ENCODE measurements at places on chromosomes 2 and 18. TPM values are rescaled to one million over a fixed set of nuclear protein-coding genes. Genes with fewer than 3 reads are reported as not detected.

DNA sequence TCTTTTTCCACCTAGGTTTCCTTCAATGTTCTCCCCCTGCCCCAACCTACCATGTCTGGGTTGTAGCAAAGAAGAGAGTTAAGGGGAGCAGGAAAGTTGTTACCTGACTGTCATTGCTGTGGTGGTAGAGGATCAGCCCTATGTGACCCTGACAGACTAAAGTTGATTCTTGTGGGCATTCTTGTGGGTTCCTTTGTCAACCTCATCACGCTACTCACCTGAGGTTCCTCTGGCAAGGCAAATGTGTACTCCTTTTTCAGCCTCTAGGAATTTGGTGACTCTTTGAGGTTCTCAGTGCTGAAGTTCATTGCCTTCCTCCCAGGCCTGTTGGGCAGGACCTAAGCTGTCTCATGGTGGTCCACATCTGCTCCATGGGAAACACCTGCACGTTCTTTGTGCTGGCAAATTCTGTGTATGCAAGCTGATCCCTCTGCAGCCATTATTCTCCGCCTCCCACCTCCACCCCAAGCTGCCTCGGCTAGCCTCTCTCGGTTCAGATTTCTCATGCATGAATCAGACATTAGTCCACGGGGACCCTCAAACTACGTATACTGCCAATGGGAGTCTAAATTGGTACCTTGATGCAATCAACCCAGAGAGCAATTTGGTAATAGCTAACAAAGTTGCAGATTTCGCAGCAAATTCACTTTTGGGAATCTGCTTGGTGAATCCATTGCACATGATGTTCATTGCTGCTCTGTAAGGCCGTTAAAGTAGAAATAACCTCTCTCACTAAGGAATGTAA lies 1.5 kb upstream of the GMCL1 start:
- no peak for DNase-seq

DNA sequence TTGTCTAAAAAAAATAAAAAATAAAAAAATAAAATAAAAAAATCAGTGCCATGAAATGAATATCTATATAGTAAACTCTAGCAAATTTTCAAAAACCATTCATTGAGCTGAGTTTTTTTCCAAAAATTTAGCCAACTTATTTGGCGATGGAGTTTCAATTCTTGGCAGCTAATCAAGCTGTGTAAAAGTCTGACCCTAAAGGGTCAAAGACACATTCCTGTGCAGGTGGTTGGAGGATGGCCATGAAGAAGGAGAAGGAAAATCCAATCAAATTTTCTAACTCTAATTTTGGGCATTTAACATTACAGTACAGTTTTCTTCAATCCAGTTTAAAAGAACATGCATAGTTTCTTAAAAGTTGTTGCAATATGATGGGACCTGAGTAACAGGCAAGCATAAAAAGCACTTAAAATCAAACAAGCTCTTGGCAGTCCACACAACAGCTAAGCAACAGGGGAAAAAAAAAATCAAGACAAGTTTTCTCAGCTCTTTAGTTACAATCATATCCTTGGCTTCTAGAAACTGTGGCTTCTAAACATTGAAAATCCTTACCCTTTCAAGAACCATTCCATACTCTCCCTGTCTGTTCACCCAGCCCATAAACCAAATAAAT lies 54.5 kb downstream of the ACVR1 start:
- DNase-seq, result no peak

DNA sequence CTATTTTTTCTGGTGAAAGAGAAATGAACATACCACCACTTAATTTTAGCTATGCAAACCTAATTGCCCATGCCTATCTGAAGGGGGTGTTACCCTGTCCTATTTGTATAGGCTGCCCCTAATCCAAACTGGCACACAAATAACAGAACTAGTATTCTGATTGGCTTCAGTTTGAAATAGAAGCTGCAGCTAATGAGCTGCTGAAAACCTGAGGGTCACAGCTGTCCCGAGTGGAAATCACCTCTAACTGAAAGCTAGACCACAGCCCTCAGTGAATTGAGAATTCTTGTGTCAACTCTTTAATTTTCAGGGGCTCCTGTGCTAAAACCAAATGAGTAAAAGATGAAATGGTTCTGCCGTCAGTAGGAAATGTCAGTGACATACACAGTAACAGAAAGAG lies 28.7 kb downstream of the CCDC141 start:
- no peak for DNase-seq

DNA sequence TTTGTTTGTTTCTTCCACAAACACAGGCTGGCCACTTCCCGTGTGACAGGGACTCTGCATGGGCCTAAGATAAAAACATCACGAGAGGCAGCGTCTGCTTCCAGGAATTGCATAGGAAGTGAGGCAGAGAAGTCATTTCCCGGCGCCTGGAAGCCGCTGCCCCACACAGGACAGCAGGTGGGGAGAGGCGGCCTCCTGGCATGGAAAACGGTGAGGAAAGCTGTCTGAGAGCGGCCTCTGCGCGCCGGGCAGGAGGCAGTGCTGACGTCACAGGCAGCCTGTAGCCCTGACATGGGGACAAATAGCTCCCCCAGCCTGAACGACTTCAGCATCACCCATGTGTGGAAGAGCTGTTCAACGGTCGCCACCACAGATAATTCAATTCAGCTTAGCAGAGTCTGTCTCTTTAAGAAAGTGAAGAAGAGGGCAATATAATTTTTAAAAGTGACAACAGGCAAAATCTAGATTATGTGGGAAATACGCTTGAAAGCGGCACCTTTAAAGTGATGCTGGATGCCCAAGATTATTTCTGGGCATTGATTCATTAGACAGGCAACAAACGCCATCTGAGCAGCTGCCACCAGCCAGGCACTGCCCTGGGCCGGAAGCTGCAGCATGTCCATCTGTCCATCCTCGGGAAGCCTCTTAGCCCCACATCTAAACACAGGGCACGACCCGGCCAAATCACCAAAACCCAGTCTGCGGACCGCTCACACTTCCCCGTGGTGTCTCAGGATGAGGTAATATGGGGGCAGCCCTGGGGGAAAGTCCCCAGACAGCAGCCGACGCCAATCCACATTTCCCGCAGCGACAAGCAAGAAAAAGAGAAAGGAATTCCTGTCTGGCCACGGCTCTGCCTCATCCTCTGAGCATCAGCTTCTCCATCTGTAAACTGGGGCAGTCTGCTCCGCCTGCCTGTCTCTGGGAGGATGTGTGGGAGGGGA lies 138.9 kb downstream of the PXDN start:
- DNase-seq, result no peak

DNA sequence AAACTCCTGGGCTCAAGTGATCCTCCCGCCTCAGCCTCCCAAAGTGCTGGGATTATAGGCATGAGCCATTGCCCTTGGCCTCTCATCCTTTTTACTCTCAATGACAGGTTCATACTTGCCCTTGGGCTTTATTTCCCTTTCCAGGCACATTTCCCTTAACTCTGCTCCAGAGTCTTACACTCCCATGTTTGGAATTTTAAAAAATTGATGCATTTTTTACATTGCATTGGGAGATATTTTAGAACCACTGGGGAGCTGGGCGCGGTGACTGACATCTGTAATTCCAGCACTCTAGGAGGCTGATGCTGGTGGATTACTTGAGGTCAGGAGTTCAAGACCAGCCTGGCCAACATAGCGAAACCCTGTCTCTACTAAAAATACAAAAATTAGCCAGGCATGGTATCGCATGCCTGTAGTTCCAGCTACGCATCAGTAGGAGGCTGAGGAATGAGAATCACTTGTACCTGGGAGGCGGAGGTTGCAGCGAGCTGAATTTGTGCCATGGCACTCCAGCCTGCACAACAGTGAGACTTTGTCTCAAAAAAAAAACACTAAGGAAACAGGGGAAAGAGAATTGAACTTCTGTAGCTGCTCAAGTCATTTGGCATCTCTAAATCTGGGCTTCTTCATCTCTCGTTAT lies 18.2 kb downstream of the TGIF1 start:
- DNase-seq, result no peak

- no peak for DNase-seq
Measured at GRCh38 chr2:117774716-117775115, 39.8 kb upstream of the DDX18 start.

GRCh38 chr2:204184226-204184625 lies 247.7 kb downstream of the ICOS start:
- no peak for DNase-seq

DNA sequence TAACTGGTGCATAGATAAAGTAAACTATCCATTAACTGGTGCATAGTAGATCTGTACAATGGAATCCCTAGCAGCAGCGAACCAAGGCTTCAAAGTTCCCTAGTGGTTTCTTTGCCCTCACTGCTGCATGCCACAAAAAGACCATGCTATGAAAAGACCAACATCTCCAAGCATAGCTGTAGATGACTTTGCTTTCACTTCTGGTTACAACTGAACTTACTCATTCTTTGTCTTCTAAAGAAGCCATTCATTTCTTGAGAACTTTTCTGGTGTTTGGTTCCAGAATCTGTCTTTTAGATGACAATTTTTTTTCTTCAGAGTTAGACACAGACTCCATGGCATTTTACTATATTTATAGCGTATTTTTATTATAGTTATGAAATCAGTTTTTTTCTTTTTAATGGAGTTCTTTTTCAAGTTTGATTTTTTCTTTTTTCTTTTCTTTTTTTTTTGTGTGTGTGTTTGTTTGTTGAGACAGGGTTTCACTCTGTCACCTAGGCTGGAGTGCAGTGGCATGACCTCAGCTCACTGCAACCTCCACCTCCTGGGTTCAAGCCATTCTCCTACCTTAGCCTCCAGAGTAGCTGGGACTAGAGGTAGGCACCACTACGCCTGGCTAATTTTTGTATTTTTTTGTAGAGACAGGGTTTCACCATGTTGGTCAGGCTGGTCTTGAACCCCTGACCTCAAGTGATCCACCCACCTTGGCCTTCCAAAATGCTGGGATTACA lies 63.6 kb downstream of the SLC35F5 start:
- DNase-seq, result no peak

DNA sequence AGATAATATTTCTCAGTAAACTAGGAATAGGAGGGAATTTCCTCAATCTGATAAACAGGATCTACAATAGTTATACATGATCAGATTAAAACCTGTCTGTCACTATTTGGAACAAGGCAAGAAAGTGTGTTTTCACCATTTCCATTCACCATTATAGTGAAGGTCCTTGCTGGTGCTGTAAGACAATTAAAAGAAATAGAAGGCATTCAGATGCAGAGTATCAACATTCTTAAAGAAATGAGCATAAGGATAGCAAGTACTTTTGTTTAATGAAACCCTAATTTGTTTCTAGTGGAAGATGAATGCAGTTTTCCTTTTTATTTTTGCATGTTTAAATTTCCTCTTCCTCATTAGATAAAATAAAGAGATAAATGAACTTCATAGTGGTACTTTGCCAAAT lies 693.7 kb downstream of the PLCL1 start:
- no peak for DNase-seq

- no peak for DNase-seq
Measured at GRCh38 chr2:31810200-31810917, 200.4 kb downstream of the MEMO1 start.

GRCh38 chr18:78892177-78892576 lies 87.4 kb upstream of the SALL3 start:
- DNase-seq, result no peak

DNA sequence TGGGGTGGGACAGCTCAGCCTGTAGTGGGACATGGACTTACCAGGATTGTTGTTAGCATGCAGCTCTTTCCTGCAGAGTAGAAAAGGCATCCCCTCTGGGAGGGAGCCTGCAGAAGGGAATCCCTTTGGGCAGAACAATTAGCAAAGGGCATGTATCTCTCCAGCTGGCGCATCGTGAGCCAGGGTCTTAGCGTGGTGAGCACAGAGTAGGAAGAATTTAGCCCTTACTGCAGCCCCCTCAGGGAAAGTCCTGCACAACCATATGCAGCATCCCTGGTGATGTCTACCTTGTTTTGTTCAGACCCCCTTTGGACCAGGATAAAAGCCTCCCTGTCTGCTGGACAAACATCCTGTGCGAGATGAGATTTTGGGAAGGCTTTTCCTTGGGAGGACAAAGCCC lies 292.1 kb downstream of the SLC4A3 start:
- no peak for DNase-seq

- DNase-seq, result no peak
Measured at GRCh38 chr2:175005733-175006264, 618 bp upstream of the CHN1 start.

GRCh38 chr2:124953921-124954320 lies 928.8 kb downstream of the CNTNAP5 start:
- DNase-seq, result no peak

Gene UGT1A3
- not detected for total RNA-seq

Gene POTEF
- 37.8 TPM for total RNA-seq

Gene GRB14
- 46.3 TPM for total RNA-seq

Gene CCDC93
- total RNA-seq, result 63.4 TPM

Gene TRIM54
- total RNA-seq, result not detected

Gene REG1B
- not detected for total RNA-seq

Gene TEKT4
- total RNA-seq, result 0.34 TPM

Gene PROM2
- total RNA-seq, result 14.2 TPM

Gene C2orf72
- 11.1 TPM for total RNA-seq

Gene LINC00305
- total RNA-seq, result 1.6 TPM

Gene RALBP1
- total RNA-seq, result 40.8 TPM

Gene CPO
- total RNA-seq, result not detected

Gene RAB6C
- not detected for total RNA-seq

Gene IL36B
- not detected for total RNA-seq

Gene LOXL3
- 23.4 TPM for total RNA-seq

Gene SDC1
- 35.1 TPM for total RNA-seq

Gene DHX57
- 36.0 TPM for total RNA-seq

Gene GPBAR1
- 9.7 TPM for total RNA-seq

Gene ALLC
- 0.16 TPM for total RNA-seq

Gene COL5A2
- total RNA-seq, result 4.5 TPM
